ENCODE measurements at places on chromosomes 7 and 10.

- no peak for DNase-seq
Observed at GRCh38 chr7:13687500-13687899, 302.0 kb downstream of the ETV1 start.

- no peak for DNase-seq
Observed at GRCh38 chr10:59177031-59177797, 771 bp downstream of the PHYHIPL start.

- DNase-seq: no peak
Observed at GRCh38 chr10:3588816-3589215, 196.2 kb downstream of the KLF6 start.

- no peak for DNase-seq
Observed at GRCh38 chr10:16439295-16439694, 2.5 kb downstream of the PTER start.

GRCh38 chr10:3226960-3227744, 54.6 kb upstream of the PITRM1 start:
- DNase-seq: no peak

GRCh38 chr10:73433538-73433867, at the start of gene MSS51:
TSS of gene MSS51 (minus strand) at chr10:73433561. CDS start at chr10:73428284, 5,277 bp downstream.
- no peak for DNase-seq
